ENCODE measurements at places on chromosomes 3 and 15.

DNA sequence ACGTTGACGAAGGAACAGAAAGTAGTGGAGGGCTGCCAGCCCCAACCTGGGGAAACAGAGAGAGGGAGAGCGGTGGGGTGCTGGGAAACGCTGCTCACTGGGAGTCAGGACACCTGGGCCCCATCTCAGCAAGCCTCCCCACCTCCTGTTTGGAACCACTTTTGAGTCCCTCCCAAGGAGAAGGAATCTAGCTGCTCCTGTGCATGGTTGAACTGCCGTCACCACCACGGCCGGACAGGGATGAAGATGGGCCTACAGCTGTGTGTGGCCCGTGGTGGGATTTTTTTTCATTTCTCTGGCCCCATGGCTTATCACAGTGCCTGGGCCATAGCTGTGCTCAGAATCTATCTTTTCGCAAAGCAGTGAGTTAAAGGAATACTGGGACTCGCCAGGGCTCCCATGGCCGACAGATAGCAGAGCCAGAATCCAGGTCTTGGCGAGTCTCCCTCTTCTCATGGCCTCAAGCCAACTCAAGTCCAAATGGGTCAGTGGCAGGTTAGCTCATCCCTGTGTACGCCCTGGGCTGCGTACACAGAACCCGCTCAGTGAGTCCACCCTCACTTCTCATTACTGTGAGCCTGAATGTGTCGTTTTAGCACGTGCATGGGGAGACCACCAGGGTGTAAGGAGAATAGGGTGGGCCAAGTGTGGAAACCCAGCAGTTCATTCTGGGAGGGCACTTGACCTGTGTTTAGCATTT, 271.2 kb downstream of the FAM43A start:
- DNase-seq: no peak

- DNase-seq: no peak
Measured at GRCh38 chr3:14148041-14148985, 23.5 kb downstream of the TMEM43 start.

- no peak for DNase-seq
Measured at GRCh38 chr3:191768421-191768820, 307.5 kb downstream of the PYDC2 start.

- DNase-seq: no peak
Measured at GRCh38 chr3:76131396-76132153, 346.2 kb upstream of the ZNF717 start.

GRCh38 chr3:140078940-140079339, 144.0 kb downstream of the CLSTN2 start:
- no peak for DNase-seq

DNA sequence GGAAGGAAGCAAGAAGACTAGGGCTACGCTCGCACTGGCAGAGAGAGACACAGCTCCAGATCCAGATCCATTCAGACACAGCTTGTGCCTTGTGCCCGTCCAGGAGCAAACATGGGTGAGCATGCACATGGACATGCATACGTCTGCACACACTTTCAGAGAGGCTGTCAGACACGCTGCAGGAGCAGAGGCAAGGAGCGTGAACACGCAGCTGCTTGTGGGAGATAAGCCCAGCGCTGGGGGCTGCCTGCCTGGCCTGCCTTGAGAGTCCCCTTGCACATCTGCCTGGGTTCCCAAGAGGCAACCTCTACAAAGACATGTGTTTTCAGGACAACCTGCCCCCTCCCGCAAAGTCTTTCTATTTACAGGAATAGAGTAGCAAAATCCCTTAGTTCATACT, 13.6 kb upstream of the BAHD1 start:
- no peak for DNase-seq

DNA sequence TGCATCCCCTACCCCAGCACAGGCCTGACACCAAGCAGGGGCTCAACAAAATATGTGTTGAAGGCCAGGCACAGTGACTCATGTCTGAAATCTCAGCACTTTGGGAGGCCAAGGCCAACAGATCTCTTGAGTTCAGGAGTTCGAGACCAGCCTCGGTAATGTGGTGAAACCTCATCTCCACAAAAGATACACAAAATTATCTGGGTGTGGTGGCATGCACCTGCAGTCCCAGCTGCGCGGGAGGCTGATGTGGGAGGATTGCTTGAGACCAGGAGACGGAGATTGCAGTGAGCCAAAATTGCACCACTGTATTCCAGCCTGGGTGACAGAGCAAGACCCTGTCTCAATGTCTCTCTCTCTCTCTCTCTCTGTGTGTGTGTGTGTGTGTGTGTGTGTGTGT, 30.7 kb upstream of the CYP11A1 start:
- DNase-seq: no peak

DNA sequence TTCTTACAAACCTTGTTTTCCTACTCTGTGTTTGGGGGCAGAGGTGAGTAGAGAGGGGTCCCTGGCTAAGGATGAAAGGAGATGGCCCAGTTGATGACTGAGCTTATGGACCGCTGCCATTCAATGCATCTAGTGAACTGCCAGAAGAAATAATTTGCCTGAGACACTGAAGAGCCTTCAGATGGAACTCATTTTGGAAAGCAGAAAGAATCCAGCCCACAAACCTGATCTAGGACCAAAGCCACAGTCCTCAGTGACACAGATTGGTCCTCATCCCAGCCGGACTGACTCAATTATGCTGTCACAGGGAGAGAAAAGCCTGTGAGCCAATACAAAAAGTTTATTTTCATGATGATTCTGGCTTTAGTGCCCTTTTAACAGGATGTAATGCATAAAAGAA, 82.7 kb downstream of the CD47 start:
- no peak for DNase-seq

GRCh38 chr15:31338318-31338878, 11.8 kb downstream of the KLF13 start:
- no peak for DNase-seq

DNA sequence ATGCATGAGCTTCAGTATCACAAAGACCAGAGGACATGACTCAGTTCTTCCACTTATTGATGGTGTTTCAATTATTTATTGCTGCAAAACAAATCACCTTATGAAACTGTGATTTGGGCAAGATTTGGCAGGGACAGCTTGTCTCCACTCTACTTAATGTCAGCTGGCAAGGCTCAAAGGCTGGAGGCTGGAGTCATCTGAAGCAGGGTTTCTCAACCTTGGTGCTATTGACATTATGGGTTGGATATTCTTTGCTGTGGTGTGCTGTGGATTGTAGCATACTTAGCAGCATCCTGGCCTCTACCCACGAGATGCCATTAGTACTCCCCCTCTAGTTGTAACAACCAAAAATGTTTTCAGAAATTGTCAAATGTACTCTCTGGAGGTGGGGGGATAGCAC, 138.8 kb upstream of the PEX5L start:
- DNase-seq: no peak

DNA sequence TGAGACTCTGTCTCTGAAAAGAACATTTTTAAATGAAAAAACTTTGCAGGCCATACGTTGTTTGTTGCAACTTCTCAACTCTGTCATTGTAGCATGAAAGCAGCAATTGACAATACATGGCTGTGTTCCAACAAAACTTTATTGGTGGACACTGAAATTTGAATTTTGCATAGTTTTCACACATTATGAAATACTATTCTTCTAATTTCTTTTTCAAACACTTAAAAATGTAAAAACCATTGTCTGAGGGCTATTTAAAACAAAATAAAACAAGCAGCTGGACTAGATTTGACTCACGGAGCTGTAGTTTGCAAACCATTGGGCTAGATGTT, 18.5 kb upstream of the CSTA start:
- DNase-seq: no peak

GRCh38 chr15:53831907-53832770, 72.7 kb upstream of the WDR72 start:
- DNase-seq: no peak

- DNase-seq: no peak
Measured at GRCh38 chr3:74033381-74033780, 408.6 kb upstream of the PDZRN3 start.

DNA sequence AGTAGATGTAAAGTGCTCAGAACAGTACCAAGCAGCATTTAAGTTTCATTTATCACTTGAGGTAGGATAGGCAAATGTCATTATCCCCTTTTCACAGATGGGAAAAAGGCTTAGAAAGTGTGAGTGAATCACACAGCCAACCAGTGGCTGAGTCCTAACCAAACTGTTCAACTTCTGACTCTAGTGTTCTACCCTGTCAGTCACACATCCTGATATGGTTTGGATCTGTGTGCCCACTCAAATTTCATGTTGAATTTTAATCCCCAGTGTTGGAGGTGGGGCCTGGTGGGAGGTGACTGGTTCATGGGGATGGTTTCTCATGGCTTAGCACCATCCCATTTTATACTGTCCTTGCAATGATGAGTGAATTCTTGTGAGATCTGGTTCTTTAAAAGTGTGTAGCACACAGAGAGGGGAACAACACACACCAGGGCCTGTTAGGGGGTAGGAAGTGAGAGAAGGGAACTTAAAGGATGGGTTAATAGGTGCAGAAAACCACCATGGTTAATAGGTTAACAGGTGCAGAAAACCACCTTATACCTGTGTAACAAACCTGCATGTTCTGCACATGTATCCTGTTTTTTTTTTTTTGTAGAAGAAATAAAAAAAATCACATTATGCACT, 304.7 kb downstream of the SUCLG2 start:
- DNase-seq: no peak
